Fibroblast of mammary gland (primary cell): ENCODE measurements at places on chromosomes 5 and 9.

DNA sequence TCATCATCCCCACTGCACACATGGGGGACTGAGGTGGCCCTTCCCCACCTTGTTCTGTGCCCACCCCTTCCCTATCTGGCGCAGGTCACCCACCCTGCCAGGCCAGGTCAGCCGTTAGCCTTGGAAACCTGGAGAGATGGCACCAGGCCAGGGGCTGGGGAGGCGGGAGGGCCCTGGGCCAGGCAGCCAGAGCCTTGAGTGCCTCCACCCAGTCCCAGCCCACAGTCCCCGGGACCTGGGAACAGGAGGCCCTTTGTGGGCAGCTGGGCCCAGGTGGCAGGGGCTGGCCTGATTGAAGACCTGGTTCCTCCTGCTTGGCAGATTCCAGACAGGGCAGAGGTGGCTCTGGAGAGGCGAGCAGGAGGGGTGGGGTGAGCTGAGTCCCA lies 70.6 kb downstream of the LRSAM1 start:
- no peak for DNase-seq

- DNase-seq = no peak
Observed at GRCh38 chr5:10949856-10950630, 189.0 kb upstream of the DAP start.

- peak; percentile 2 for DNase-seq
Observed at GRCh38 chr5:15393146-15393545, 106.8 kb upstream of the FBXL7 start.

DNA sequence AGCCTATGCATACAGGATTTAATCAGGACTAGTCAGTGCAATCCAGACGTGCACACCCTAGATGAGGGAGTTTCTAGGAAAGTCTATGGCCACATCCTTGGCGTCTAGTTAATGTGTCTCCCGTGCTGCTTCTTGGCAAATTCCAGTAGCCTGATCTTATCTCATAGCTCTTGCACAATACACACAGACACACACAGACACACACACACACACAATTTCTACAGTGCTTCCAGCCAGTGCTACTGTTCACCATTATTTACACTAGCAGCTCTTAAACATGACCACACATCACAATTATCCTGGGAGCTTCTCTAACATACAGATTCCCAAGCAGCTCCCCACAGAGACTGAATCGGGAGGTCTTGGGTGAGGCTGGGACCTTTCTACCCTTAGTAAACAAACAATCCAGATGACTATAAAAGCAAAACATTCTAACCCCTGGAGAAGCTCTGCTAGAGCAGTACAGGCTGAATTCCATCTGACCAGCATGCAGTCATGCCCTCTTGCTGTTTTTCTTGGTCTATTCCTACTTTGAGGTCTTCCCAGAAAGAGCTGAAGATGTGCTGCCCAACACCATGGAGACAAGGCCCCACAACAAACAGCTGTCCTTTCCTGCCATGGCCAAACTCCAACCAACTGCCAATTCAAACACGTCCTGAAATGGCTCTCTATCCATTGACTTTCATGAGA lies 236.6 kb downstream of the DEPDC1B start:
- DNase-seq = no peak

DNA sequence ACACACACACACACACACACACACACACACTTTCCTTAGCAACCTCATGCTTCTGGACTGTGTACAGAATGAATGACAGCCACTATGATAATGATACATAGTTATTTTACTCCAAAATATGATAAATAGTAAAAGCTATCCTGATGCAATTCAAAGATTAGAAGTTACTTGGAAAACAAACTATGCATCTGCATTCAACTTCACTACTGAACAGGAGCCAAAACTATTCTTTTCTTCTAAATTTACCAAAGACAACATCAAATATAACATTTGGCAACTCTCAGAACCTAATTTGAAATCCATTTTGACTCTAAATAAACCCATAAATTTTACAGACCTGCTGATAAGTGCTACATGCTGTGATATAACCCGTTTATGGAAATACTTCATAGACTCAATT lies 33.3 kb downstream of the GLIS3 start:
- DNase-seq = no peak

GRCh38 chr5:97752871-97753270 lies 569.8 kb upstream of the RIOK2 start:
- no peak for DNase-seq

- no peak for DNase-seq
Observed at GRCh38 chr5:95519151-95519550, 35.6 kb downstream of the SKIC3 start.

DNA sequence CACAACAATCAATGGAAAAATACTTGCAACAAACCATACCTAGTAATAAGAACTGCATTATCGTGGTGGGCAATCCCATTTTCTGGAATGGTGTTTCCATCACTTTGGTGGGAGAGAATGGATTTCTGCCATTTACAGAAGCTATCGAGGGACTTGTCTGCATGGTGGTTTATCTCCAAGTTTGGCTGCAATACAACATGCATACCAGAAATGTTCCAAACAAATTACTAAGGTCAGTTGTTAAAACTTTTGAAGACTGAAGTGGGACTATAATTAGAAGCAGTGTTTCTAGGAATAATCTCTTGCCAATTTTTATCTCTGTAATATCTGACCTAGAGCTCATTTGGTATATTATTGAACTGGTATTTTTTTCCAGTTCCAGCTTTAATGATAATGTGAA lies 30.3 kb downstream of the ADAMTS6 start:
- DNase-seq = no peak

DNA sequence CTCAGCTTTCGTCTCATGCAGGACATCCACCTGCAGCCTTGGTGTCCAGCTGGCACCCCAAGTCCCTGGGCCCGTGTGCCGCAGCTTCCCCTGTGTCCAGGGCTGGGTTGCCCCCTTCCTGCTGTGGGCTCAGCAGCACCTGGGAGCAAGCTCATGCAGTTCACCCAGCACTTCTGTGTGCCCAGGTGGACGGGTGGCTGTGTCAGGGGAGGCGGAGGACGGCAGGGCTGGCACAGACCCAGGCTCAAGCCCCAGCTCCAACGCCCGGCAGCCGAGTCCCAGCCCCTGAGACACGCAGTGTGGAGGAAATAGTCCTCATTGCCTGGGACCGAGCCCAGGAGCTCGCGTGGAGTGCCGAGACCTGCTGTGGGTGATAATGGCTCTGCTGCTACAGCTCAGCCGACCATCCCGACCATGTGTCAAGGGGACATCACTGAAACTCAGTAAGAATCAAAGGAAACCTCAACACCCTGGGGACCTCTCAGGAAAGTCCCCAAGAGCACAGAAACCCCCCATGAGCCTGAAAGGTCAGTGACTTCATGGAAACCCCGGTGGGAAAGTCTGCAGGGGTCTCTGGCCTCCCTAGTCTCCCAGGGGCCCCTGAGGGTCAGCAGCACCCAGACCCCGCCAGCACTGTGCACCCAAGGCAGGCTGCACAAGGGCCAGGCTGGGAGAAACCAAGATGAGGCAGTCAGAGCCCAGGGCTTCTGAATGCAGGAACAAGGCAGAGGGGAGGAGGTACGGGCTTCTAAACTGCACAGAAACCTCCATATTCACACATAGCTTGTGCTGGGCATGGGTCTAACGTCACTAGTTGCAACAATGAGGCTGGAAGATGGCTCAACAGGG lies 38.8 kb downstream of the LPCAT1 start:
- DNase-seq = no peak

GRCh38 chr5:135206862-135207261 lies 172.8 kb upstream of the PITX1 start:
- no peak for DNase-seq

DNA sequence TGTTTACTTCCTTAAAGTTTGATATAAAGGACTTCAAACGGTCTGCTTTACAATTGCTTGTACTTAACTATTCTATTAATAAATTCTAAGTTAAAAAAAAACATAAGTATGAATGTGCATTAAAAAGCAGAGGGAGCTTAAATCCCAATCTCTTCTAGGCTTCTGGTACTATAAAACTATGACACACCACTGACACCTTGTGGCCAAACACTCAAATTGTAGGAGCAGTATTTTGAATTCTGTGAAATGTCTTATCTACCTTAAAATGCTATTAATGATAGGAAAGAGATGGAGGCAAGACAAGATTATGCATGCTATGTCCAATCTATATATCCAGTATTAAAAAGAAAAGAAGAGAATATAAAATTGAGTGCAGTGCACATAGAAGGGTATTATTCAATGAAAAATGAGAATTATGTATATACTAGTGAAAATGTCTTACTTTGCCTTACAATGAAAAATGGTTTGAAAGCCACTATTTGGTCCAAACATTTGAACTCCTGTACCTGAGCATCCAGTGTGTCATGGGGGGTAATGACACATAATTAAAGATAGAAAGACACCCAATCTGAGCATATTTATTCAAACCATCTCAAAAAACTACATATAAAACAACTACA lies 87.6 kb downstream of the ERP44 start:
- DNase-seq = peak; percentile 79

- peak; percentile 34 for DNase-seq
Observed at GRCh38 chr5:89128092-89128491, 245.1 kb upstream of the MEF2C start.

DNA sequence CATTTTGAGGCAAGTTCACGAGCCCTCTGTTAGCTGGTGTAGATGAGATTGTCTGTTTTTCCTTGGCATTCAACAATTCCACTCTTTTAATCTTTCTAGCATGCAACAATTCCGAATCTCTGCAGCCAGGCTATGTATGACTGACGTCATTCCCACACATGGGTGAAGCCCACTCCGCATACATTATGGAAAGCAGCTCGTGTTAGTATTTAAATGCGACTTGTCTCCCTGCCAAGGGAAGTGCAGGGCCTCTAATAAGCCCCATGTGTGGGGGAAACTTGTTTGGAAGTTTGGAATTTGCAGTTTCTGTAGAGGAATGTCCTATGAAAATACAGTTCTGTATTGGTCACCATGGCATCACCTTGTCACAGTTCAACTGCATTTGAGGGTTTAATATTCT lies 146.0 kb upstream of the FBXL7 start:
- no peak for DNase-seq

GRCh38 chr5:131330031-131330430 lies 66.2 kb downstream of the CDC42SE2 start:
- no peak for DNase-seq

- DNase-seq = no peak
Observed at GRCh38 chr9:127491516-127491915, 40.2 kb downstream of the LRSAM1 start.

- no peak for DNase-seq
Observed at GRCh38 chr5:17670353-17670752, 36.1 kb downstream of the TAF11L14 start.

DNA sequence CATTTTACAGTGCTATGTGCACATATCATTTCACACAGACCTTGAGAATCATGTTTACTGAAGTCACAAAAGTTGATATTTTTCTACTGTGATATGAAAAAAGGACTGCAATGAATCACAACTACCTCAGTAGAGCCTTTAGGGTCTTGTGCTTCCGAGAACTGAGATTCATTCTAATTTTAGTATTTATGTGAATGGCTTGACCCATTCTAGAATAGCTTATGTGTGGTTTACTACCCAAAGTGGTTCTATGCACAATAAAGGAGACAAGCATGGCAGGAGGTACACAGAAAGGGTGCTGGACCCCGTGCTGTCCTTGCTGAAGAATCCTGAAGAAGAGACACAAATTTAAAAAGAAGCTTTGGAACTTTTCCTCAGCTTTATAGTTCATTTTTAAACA lies 28.2 kb downstream of the MEF2C start:
- DNase-seq = no peak

- no peak for DNase-seq
Observed at GRCh38 chr9:79289856-79290255, 281.9 kb upstream of the TLE4 start.

DNA sequence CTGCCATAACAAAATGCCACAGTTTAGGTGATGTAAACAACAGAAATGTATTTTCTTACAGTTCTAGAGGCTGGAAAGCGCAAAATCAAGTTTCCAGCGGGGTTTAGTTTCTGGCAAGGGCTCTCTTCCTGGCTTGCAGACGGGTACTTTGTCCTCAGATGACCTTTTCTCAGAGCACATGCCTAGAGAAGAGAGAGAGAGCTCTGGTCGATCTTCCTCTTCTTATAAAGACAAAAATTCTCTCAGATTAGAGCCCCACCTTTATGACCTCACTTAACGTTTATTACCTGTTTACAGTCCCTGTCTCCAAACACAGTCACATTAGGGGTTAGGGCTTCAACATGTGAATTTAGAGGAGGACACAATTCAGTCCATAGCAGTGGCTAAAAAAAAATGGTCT lies 119.7 kb downstream of the CETN3 start:
- DNase-seq = peak; percentile 12

- no peak for DNase-seq
Observed at GRCh38 chr9:109428854-109429253, 69.3 kb downstream of the PTPN3 start.

DNA sequence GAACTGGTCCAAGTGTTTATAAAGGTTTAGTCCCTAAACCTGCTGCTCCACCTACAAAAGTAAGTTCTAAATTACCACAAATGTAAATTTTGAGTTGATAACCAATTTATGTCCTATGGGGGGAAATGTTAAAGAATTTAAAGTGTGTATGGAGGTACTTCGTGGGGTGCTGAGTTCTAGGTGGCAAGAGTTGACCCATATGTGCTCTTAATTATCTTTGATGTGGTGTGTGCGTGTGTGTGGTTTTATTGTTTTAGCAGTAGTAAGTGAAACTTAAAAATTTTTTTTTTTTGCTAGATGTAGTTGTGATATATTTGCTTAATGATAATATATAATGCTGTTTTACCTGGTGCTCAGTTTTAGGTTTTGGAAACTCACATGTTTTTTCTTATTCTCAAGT lies 72.6 kb downstream of the GPBP1 start:
- no peak for DNase-seq

GRCh38 chr9:113966394-113966793 lies 90.3 kb downstream of the ZNF618 start:
- no peak for DNase-seq

DNA sequence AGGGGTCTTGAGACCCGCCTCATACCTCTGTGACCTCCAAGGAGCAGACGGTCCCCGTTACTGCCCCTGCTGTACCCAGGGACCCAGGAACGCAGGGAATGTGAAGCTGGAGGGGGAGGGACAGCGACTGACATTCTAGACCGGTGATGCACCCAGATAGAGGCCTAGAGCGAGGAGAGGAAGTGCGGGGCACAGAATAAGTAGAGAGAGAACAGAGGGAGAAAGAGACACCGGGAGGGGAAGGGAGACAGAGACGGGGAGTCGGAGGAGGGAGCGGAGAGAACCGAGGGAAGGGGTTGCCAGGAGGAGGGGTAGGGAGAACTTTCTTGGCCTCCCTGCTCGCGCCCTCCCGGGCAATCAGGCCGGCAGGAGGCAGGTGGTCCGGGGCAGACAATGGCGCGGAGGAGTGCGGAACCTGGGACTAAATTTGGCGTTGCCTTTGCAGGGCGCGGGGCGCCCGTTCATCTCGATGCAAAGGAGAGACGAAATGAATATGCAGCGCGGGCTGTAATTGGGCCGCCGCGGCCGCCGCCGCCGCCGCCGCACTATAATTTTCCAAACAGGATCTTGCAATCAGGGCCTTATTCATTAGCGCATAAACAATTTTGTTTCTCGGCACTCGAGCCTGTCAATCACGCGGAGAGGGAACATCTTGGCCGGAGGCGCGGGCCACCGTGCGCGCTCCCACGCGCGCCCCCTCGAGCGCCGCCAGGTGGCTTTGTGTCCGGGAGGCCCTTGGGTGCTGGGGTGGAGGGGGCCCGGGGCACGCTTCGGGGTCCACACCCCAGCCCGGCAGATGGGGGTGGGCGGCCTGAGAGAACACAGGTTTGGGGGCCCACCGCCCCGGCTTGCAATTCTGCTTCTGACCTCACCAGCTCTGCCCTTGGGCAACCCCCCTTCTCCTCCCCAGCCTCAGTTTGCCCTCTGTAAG lies 33.0 kb downstream of the NDUFA8 start:
- peak; percentile 13 for DNase-seq
